ENCODE measurements at places on chromosomes 3 and 15. TPM values are rescaled to one million over a fixed set of nuclear protein-coding genes. Genes with fewer than 3 reads are reported as not detected.

ANKUB1 gene
- not detected for total RNA-seq

ARL8B gene
- total RNA-seq, result 45.0 TPM

SST gene
- total RNA-seq, result not detected

CPN2 gene
- not detected for total RNA-seq

TRAT1 gene
- not detected for total RNA-seq

ACAN gene
- not detected for total RNA-seq

TMEM43 gene
- 77.9 TPM for total RNA-seq

ILDR1 gene
- total RNA-seq, result not detected

DAPK2 gene
- total RNA-seq, result 3.2 TPM

RAB6B gene
- total RNA-seq, result 0.45 TPM

LDHAL6B gene
- total RNA-seq, result not detected

SH2D7 gene
- not detected for total RNA-seq

ZDHHC19 gene
- total RNA-seq, result not detected

C3orf22 gene
- total RNA-seq, result not detected

TERC gene
- 46.9 TPM for total RNA-seq

SLC12A1 gene
- total RNA-seq, result not detected

FBXL22 gene
- under 0.01 TPM for total RNA-seq

FEZF2 gene
- not detected for total RNA-seq

OR5K2 gene
- not detected for total RNA-seq

GABRR3 gene
- total RNA-seq, result not detected

CCPG1 gene
- 61.0 TPM for total RNA-seq

TPM1 gene
- total RNA-seq, result 1,089 TPM

DUOXA1 gene
- total RNA-seq, result not detected

SEMA3F gene
- total RNA-seq, result 138 TPM

DMXL2 gene
- total RNA-seq, result 11.2 TPM

MAP6D1 gene
- 0.75 TPM for total RNA-seq

TBC1D5 gene
- total RNA-seq, result 60.1 TPM

MKRN3 gene
- not detected for total RNA-seq

CALML4 gene
- 3.0 TPM for total RNA-seq

CCR3 gene
- total RNA-seq, result not detected

DTX3L gene
- total RNA-seq, result 8.2 TPM

SPESP1 gene
- 1.0 TPM for total RNA-seq

TIGIT gene
- total RNA-seq, result not detected

ATP13A4 gene
- total RNA-seq, result 0.09 TPM
